ENCODE measurements at places on chromosomes 12 and 14. TPM values are rescaled to one million over a fixed set of nuclear protein-coding genes. Genes with fewer than 3 reads are reported as not detected.

The RPS6KA5 gene
- 24.2 TPM for total RNA-seq

The GALNT9 gene
- total RNA-seq: 2.6 TPM

The THTPA gene
- 5.8 TPM for total RNA-seq

The SLC25A21 gene
- total RNA-seq: 3.5 TPM

The RNF212B gene
- not detected for total RNA-seq

The TMEM30B gene
- 0.12 TPM for total RNA-seq

The MIP gene
- 0.79 TPM for total RNA-seq

The HSPA2 gene
- 2.5 TPM for total RNA-seq

The CLEC1B gene
- total RNA-seq: not detected

The CELA1 gene
- not detected for total RNA-seq

The MFAP5 gene
- not detected for total RNA-seq

The OXA1L gene
- 146 TPM for total RNA-seq

The HSPB8 gene
- total RNA-seq: 3.5 TPM

The CLEC4C gene
- not detected for total RNA-seq
